ENCODE measurements at places on chromosomes 4 and X. TPM values are rescaled to one million over a fixed set of nuclear protein-coding genes. Genes with fewer than 3 reads are reported as not detected.

Gene FHIP1A
- total RNA-seq: 4.9 TPM

Gene PHEX
- total RNA-seq: 0.35 TPM

Gene MAOA
- 98.2 TPM for total RNA-seq

Gene SERTM2
- total RNA-seq: not detected

DNA sequence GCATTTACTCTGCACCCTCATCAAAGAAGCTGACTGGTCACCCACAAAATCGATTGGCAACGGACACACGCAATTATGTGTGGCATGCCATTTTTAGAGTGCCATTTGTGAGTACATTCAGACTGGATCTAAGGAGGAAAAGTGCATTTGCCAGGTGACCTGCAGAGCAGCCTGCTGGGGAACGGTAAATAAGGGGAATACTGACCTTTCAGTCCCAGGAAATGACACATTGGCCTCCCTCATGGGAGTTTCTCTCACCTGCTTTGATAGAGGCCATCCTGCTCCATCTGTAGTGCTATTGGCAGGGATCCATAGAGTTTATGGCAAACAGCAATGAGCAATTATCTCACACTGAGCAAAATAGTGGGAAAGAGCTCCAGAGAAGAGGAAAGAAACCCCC is 127.8 kb downstream of the DDX53 start:
- no peak overlapping the region for H3K4me3 ChIP-seq
- H3K27me3 ChIP-seq: no peaks in the 10 kb centered on the region
- DNase-seq: no peak
- H3K27ac ChIP-seq: no peak overlapping the region

- H3K4me1 ChIP-seq: no peaks in the 10 kb centered on the region
- H3K27ac ChIP-seq: no peak overlapping the region
These were observed 45.8 kb downstream of the SLC39A8 start for GRCh38 chr4:102299354-102300107.

- H3K4me3 ChIP-seq: peak overlapping the region; percentile 68
- no peaks in the 10 kb centered on the region for H3K27me3 ChIP-seq
- peaks cover 24% of the 10 kb centered on the region for H3K4me1 ChIP-seq
- no peak for DNase-seq
- no peaks in the 10 kb centered on the region for H3K36me3 ChIP-seq
These were observed 4.4 kb downstream of the ZFYVE28 start for GRCh38 chr4:2413821-2414610.

DNA sequence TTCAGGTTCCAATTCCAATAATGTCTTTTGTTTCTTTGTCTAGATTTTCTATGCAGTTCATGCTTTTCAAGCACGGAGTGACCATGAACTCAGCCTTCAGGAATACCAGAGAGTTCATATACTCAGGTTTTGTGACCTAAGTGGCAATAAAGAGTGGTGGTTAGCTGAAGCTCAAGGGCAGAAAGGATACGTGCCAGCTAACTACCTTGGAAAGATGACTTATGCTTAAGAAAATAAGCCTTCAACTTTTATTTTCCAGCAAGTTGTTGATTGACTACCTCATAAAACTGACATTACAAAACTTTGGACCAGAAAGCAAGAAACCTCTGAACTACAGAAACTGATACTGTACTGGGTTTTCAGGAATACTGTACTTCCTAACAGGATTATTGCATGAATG is 30.8 kb downstream of the INTS12 start:
- H3K36me3 ChIP-seq: peaks cover 5% of the 10 kb centered on the region
- no peaks in the 10 kb centered on the region for H3K4me1 ChIP-seq
- no peaks in the 10 kb centered on the region for H3K27me3 ChIP-seq
- no peak overlapping the region for H3K4me3 ChIP-seq
- DNase-seq: no peak

- no peaks in the 10 kb centered on the region for H3K27me3 ChIP-seq
These were observed 750.2 kb upstream of the HS3ST1 start for GRCh38 chr4:12178614-12179610.

DNA sequence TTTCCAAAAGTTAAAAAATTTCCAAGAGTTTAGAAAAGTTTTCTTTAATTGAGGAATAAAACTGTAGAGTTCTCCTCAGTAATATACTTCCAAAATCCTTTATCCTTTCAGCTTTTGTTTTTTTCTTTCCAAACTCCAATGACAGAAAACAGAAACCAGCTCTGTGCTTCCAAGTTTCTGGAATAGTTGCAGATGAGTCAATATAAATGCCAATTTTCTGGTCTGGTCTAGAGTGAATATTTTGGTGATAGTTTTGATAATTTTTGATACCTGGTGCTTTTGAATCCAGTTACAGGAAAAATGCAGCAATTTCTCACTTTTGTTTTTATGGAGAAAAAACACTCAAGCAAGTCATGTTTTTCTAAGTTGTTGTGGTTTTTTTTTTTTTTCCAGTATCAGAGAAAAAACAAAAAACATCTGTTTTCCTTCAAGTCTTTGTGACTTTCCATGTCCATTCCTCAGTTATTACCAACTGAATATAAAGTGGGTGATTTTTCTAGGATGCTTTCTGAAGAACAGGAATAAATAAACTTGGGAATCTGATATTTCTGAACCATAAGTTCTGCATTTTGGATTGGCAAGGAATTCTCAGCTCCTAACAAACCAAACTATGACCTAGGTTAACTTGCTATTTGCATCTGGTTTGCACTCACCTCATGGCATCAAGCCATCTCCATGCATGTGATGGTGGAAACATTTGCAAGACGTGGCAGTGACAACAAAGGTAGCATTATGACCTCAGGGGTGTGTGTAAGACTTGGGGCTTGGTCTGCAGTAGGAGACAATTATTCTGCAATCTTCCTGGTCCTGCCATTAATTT is 139.1 kb downstream of the VEGFC start:
- no peaks in the 10 kb centered on the region for H3K36me3 ChIP-seq
- DNase-seq: no peak
- no peaks in the 10 kb centered on the region for H3K27me3 ChIP-seq
- no peak overlapping the region for H3K27ac ChIP-seq
- no peak overlapping the region for H3K4me3 ChIP-seq
- H3K4me1 ChIP-seq: no peaks in the 10 kb centered on the region

DNA sequence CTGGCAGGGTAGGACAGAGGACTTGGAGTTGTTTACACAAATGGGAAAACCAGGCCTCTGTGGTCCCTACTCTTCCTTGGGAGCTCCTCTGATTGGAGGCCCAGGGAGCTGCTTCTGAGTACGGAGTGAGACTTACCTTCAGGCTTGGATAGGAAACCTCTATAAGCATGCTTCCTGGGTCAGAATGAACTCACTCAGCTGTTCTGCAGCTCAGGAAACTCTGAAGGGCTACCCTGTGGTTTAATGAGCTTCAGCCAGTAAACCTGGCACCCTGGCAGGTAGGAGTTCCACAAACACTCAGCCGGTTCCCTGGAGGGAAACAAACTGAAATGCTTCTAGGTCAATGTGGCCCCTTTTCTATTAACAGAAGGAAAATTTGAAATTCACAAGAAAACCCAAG is 51.0 kb upstream of the TFDP3 start:
- no peaks in the 10 kb centered on the region for H3K27me3 ChIP-seq
- no peaks in the 10 kb centered on the region for H3K4me1 ChIP-seq
- no peaks in the 10 kb centered on the region for H3K36me3 ChIP-seq
- no peak overlapping the region for H3K4me3 ChIP-seq

DNA sequence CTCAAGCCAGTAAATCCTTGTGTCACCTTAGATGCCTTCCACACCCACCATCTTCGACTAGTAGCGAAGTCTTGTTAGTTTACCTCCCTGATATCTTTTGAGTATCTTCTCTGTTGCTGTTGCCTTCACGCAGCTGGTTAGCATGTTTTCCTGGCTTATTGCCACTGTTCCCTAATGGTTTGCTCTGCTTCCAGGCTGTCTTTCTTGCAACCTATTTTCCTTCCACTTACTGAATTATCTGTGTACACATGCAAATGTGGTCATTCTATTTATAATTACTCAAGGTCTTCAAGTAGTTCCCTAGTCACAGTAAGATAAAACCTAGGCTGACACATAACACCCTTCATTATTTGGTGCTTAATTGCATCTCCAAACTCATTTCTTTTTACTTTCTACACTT is 89.5 kb downstream of the UGT8 start:
- no peak for DNase-seq
- H3K36me3 ChIP-seq: no peaks in the 10 kb centered on the region
- H3K27ac ChIP-seq: no peak overlapping the region
